GM18507 (cell line): ENCODE measurements at places on chromosomes 3 and 15.

DNA sequence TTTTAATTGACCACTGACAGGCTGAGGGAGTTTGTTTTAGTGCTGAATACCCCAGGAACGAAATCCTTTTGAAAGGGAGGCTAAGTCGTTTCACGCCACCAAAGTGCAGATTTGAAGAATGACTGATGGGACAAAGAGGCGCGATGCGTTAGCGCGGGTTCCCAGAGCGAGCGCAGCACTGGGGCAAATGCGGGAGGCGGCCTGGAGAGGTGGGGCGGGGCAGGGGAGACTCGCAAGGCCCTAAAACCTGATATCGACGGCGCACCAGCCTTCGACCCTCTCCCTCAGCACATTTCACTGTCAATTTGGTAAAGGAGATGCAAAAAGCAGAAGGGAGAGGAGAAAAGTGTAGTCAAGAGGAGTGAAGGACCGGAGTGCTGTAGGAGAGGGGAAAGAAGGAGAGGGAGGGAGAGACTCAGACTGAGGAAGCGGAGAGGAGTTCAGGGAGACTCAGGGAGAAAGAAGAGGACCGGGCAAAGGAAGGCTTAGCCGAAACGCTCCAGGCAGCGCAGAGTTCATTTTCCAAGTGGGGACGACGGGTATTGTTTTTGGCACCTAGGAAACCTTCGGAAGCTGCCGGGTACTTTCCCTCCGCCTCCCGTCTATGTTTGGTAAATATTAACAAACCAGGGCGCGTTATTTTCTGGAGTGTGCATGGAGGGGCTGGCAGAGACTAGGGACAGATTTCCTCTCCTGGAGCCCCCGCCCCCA, 3.8 kb upstream of the FOXB1 start:
- DNase-seq: no peak

GRCh38 chr15:38707802-38708671, 143.4 kb upstream of the RASGRP1 start:
- DNase-seq: no peak

GRCh38 chr3:146092230-146092629, 68.8 kb downstream of the PLOD2 start:
- DNase-seq: no peak

GRCh38 chr15:58064980-58065444, 499 bp downstream of the ALDH1A2 start:
- no peak for DNase-seq

GRCh38 chr3:126436826-126437717, 38.6 kb downstream of the ZXDC start:
- DNase-seq: no peak

GRCh38 chr3:99551520-99551919, 86.9 kb upstream of the COL8A1 start:
- no peak for DNase-seq

- DNase-seq: no peak
Measured at GRCh38 chr3:128503164-128503651, 10.2 kb upstream of the GATA2 start.

- no peak for DNase-seq
Measured at GRCh38 chr3:8762607-8763377, 6.6 kb downstream of the OXTR start.

- DNase-seq: no peak
Measured at GRCh38 chr3:189342811-189343210, 171.0 kb downstream of the TPRG1 start.

DNA sequence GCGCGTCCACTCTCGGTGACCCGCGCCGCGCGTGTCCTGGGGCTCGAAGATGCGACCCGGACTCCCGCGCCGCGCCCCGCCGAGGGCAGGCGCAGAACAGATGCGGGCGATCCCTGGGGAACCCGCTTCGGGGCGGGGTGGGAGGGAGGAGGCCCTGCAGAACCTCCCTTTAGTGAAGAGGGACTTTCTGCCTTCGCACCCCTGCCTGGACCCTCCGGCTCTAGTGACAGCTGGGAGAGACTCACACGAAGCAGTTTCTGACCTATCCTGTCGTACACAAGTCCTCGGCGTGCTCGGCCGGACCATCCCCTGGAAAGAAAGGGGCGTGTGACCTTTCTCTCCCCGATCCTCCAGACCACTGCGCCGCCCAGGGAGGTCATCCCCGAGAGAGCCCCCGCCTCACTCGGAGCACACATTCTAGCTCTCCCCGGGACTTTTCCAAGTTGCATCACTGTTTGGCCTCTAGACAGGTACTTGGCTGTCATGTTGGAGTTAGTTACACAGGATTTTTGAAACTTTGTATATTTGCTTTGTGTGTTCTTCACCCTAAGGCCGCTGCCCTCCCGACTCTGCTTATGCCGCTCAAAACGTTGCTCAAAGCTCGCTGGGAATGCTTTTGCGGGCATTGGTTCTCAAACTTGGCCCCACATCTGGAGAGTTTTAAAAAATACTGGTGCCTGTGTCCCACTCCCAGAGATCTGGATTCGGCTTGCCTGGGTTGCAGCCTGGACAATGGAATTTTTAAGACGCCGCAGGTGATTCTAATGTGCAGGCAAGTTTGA, 582 bp downstream of the CGNL1 start:
- DNase-seq: no peak

- no peak for DNase-seq
Measured at GRCh38 chr3:174219738-174220137, 639.4 kb upstream of the NAALADL2 start.

- no peak for DNase-seq
Measured at GRCh38 chr3:79843180-79843579, 75.4 kb upstream of the ROBO1 start.

- no peak for DNase-seq
Measured at GRCh38 chr3:127427666-127428065, 139.8 kb upstream of the PRR20G start.

GRCh38 chr3:78781351-78781750, 986.4 kb downstream of the ROBO1 start:
- DNase-seq: no peak

GRCh38 chr3:117837391-117837790, 1127.8 kb downstream of the TUSC7 start:
- DNase-seq: no peak

DNA sequence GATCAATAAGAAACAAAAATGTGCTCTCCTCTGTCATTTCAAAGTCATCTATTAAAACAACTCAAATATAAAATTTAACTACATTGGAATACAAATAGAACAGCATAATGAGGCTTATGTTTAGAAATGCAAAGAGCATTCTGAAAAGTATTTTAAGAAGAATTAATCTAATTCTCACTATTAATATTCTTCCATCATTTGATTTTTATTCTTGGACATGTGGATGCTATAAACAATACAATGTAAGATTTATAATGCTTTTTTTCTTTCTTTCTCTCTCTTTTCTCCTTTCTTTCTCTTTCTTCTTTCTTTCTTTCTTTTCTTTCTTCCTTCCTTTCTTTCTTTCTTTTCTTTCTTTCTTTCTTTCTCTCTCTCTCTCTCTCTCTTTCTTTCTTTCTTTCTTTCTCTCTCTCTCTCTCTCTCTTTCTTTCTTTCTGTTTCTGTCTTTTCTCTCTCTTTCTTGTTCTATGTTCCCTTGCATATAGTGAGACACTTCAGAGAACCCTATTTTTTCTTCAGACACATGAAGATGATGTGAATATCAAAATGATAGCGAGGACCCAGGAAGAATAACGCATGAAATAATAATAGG, 32.6 kb upstream of the MEIS2 start:
- DNase-seq: no peak

DNA sequence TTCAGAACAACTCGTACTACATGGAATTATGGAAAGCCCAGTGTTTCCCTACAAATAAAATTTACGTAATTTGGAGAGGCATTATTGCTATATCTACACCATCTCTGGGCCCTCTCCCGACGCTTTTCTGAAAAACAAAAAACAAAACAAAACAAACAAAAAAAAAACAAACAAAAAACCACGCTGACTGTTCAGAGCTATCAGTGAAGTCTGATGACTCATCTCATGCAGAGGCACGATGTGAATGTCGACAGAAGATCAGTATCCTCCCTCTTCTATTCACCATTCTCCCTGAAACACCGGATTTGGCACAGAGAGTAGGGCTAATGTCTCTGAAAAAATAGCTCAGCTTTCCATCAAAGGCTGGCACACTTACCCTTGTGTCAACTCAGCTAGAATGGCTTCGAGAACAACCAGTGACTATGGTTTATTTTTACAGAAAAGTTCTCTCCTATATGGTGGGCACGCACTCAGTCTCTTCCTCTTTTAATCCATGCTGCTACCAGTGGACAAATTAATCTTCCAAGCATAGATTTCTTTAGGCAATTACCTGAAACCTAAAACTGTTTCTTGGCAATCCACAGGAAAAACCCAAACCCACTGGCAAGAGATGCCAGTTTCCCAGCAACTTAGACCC, 1.5 kb downstream of the CRBN start:
- no peak for DNase-seq

- DNase-seq: no peak
Measured at GRCh38 chr3:159858650-159859049, 130.0 kb upstream of the IL12A start.

- no peak for DNase-seq
Measured at GRCh38 chr3:110814170-110815007, 257.2 kb upstream of the NECTIN3 start.

- DNase-seq: no peak
Measured at GRCh38 chr3:101216710-101217465, 103.5 kb downstream of the IMPG2 start.

- DNase-seq: no peak
Measured at GRCh38 chr3:110743202-110743601, 328.4 kb upstream of the NECTIN3 start.

DNA sequence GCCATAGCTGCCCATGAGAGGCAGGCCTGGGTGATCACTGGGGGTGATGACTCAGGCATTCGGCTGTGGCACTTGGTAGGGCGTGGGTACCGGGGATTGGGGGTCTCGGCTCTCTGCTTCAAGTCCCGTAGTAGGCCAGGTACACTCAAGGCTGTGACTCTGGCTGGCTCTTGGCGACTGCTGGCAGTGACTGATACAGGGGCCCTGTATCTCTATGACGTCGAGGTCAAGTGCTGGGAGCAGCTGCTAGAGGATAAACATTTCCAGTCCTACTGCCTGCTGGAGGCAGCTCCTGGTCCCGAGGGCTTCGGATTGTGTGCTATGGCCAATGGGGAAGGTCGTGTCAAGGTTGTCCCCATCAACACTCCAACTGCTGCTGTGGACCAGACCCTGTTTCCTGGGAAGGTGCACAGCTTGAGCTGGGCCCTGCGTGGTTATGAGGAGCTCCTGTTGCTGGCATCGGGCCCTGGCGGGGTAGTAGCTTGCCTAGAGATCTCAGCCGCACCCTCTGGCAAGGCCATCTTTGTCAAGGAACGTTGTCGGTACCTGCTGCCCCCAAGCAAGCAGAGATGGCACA, 5.3 kb downstream of the WDR6 start:
- no peak for DNase-seq

- no peak for DNase-seq
Measured at GRCh38 chr15:90087454-90088154, 14.7 kb downstream of the IDH2 start.

DNA sequence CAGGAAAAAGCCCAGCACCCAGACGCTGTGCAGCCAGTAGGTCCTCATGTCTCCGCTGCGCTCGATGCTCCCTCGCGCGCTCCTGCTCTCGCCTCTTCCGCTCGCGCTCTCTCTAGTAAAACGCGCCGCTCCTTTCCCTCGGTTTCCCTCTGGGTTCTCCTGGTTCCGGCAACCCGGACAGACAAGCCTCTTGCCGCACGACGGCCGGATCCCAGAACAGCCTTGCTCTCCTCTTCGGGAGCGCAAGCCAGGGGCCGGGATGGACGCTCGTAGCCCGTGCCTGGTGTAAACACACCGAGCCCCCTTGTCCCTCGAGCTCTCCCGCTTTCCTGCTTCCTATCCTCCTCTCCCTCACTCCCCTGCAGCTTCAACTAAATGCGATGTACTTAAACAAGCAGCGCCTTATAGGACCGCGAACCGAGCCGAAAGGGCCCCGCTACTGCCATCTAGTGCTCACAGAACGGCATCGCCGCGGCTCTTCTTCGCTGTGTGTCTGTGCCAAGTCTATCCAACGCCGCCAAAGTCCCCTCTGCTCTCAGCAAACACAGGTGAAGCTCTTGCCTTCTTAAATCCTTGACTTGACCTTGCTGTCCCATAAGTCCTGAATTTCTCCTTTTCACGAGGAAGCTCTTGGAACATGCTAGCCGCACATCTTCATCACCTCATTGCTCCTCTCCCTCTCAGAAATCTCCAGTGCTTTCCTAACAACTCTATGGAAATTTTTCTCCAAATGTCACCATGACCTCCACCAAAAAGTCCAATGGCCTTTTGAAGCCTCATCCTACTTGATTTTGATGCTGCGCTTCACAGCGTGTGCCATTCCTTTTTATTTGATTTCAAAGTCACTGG, 1037.2 kb downstream of the IGSF11 start:
- peak; percentile 22 for DNase-seq

GRCh38 chr3:113532698-113533533, 561 bp downstream of the SIDT1 start:
- DNase-seq: no peak

GRCh38 chr3:186097663-186098451, 11.0 kb downstream of the ETV5 start:
- DNase-seq: no peak

DNA sequence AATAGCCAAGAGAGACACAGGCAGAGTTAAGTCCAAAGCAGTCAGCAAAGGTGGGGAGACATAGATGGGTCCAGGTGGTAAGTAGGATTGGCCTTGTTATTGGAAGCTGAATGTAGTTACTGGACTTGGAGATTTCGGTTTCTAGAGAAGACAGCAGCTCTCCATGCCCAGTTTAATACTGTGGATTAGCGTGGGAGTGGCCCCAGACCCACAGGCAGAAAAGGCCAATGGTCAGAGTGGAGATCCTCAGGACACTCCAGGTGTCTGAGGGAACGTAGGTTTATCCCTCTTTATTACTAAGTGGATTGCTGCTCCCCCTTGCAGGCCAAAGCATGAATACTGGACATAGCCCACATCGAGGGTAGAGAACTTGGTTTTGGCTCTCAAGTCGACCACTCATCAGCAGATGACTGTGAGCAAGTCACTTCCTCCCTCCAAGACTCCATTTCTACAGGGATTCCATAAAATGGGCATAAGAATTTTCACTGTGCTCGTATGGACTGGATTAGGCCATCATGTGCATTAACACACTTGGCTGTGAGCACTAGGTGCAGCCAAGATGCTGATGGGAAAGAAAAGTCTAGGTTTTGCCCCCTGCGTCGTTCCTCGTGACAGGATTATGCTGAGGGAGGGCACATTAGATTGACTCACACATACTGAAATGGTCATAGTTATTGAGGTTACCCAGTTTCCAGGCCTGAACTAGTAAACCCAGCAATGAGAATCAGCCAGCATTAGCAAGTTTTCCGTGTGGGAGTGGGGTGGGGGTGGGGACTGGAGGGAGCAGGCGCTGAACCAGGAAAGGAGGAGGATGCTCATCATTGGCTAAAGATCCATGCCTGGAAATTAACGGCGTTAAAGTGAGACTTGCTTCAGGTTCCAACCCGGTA, 225.2 kb upstream of the TPRG1 start:
- no peak for DNase-seq
